ENCODE measurements at places on chromosomes 11 and 22.

DNA sequence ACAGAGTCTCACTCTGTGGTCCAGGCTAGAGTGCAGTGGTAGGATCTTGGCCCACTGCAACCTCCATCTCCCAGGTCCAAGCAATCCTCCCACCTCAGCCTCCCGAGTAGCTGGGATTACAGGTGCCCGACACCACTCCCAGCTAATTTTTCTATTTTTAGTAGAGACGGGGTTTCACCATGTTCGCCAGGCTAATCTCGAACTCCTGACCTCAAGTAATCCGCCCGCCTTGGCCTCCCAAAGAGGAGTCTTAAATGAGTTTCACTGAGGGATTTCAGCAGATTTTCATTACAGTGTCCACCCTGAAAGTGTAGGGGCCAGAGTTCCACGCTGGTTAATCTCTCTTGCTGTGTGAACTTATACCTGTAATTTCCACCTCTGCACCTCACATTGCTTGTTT, 412 bp upstream of the RPS3 start:
- DNase-seq: no peak

- no peak for DNase-seq
Measured at GRCh38 chr11:114057147-114057546, 2.4 kb upstream of the ZBTB16 start.

DNA sequence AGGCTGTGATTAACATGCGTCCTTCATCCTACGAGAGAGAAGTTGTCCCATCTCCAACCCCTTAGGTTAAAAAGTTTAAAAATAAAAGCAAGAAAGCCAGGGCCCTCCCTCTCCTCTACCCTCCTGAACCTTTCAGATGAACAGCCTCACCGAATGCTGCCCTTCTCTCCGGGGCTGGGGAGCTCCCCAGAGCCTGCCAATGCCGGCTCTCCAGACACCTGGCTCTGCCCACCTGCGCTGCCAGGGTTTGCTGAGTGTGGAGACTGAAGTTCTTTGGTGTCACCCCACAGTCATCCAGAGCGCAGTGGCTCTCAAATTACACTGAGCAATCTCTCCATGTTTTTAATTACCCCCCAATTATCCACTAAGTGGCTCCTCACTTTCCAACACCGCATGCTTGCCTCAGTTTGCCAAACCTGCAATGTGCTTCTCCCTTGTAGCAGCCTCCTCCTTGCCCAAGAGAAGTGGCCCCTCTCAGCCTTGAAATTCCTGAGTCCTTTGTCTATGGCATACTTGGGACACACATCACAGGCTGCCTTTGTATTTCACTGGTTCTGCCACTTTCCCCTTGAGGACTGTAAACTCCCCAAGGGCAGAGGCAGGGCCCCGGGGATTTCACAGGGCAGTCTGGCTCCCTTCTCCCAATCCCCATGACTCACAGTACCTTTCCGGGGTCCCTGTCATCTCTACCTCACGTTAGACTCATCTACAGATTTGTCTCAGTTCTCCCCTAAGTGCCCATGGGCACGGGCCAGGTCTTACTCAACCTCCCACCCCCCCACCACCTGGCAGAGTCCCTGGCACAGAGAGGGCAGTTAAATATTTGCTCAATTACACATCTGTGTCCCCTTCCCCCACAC, 2.0 kb downstream of the MYH9 start:
- peak; percentile 48 for DNase-seq

GRCh38 chr11:122601141-122602125, 54.1 kb upstream of the UBASH3B start:
- DNase-seq: no peak

DNA sequence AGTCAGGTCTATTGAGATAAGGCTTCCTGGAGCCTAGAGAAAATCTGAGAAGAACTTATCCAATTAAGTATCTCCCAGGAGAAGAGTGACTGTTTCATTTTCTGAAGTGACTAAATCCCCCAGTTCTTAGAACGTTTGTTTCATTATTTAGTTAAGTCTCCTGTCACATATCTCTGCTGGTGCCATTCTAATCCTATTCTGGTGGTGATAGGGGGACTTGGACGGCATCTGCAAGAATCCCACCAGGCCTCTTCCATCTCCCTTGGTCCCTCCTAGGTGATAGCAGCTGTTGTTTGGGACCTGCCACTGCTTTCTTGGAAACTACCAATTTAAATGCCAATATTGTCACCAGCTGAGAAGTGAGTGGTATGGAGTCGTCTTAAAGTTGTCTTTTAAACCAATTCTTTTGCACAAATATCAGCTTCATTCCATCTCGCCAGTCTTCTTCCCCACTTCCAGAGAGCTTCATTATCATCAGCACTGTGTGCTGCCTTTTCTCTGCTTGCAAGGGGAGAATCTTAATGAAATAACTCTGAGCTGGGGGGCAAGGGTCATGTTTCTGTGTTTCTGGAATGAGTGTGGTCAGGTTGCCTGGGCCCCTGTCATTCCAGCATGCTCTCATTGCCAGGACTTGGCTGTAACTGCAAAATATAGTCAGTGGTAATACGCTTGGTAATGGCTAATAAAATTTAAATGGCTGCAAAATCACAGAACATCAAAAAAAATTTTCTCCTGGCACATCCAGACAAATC, 104.8 kb downstream of the LDLRAD3 start:
- no peak for DNase-seq

GRCh38 chr11:103325686-103326069, 216.5 kb downstream of the DYNC2H1 start:
- no peak for DNase-seq

DNA sequence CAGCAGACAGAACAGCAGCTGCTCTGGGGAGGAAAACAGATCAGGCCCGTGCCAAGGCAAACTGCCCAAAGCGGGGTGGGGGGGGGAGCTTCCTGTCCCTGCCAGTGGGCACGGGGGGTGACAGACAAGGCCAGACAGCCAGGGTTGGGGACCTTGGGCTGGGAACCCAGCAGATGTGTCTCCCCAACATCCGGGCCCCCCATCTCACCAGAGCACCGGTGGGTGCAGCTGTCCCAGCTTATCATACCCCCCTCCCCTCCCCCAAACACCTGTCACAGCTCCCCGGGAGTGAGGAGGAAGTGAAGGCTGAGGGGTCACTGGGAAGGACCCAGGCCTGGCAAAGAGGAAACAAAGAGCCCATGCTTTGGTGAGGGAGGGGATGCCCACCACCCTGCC, 1.3 kb downstream of the PPP1R14B start:
- DNase-seq: peak; percentile 54

GRCh38 chr22:20554824-20555223, 47.4 kb downstream of the MED15 start:
- no peak for DNase-seq

DNA sequence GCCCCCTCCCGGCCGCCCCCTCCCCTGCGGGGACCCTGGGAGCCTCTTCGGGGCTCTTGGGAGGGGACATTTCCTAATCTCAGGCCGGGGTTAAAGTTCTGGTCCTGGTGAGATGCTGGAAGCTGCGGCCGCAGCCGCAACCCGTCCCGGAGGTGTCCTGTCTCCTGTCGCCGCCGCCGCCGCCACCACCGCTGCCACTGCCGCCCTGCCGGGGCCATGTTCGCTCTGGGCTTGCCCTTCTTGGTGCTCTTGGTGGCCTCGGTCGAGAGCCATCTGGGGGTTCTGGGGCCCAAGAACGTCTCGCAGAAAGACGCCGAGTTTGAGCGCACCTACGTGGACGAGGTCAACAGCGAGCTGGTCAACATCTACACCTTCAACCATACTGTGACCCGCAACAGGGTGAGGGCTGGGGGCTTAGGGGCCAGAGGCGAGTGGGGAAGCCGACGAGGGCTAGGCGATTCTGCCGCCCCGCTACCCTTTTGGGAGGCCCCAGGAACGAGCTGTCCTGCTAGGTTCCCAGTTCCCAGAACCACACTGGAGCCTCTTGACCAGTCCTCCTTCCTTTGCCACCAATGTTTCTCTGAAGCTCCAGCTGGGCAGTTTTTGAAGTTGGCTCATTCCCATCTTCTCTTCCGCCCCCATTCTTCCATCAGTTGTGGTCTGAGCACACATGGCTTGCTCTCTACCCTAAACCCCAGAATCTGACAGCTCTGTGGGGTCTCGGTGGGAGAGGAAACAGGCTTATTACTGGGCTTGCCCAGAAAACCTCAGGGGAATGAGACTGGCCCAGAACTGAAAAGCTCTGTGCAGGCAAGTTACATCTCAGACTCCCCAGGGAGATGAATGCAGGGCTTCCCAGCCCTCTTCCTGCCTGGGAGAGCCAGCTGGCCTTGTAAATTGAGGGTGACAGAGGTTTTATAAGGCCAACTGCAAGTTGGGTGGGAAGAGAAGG, 781 bp downstream of the SIDT2 start:
- peak; percentile 67 for DNase-seq

GRCh38 chr11:111157571-111157970, 88.0 kb upstream of the POU2AF2 start:
- DNase-seq: no peak

- DNase-seq: no peak
Measured at GRCh38 chr11:12508151-12508751, 130.9 kb downstream of the PARVA start.

DNA sequence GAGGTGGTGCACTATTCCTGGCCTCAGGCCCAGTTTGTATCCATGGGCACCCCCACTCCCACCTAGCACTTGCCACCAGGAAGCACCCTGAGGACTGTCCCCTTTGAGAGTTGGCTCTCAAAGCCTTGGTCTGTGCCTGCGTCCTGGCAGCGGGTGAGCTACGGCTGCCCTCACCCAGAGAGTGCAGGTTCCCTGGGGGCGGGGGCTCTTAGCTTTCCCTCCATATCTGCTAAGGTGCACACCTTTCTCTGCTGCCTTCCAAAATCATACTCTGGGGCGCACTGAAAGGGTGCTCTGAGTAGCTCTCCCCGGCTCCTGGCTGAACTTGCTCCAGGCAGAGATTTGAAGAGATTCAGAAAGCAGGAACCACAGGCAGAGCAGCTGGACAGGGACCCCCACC, 7.1 kb downstream of the KCNQ1 start:
- DNase-seq: no peak

DNA sequence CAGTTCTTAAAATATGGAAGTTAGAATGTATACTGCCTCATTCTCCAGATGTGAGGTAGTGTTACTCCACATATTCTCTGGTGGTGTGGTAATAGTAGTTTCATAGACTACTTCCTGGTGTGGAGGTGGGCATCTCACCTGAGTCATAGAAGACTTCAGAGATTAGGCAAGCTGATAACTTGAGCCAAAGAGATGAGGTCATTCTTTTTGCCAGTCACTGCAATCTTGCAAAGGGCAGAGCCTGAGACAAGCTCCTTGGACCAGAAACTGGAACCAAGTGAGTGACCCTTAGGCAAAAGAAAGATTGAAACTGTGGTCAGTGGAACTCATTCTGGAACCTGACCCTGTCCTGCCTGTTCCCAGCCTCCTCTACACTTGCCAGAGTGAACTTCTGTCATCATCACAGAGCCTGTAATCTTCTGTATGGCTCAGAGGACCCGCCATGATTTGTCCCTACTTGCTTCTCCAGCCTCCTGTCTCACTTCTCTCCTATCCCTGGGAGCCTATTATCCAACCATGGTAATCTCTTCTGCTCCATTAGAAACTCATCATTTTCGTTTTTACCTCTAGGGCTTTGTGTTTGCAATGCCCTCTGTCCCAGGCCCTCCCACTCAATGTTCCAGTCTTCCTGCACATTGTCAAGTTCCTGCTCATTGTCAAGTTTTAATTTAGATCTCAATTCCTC, 10.6 kb upstream of the CCDC83 start:
- DNase-seq: no peak
